Stimulated activated CD4-positive, alpha-beta T cell treated with anti-CD3 and anti-CD28 coated beads, Interleukin-1b, Interleukin-23, amount 100 ng/mL, for 1 hour (primary cell): ENCODE measurements at places on chromosomes 4 and X.

DNA sequence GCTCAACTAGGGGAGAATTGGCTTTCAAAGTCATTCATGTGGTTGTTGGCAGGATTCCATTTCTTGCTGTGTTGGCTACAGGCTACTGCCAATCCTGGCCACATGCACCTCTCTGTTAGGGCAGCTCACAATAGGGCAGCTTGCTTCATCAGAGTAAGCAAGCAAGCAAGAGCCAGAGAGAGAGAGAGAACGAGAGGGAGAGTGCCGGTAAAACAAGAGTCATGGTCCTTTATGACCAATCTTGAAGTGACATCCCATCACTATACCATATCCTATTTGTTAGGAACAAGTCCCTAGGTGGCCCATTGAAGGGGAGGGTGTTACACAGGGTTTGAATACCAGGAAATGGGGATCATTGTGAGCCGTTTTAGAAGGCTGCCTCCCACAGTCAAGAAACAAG, 33.0 kb upstream of the TLR2 start:
- no peak for DNase-seq

- DNase-seq, result no peak
These were observed 42.0 kb upstream of the ARSJ start for GRCh38 chr4:114021451-114021850.

- DNase-seq, result no peak
These were observed 94.2 kb downstream of the NYX start for GRCh38 chrX:41541386-41541785.

- DNase-seq, result no peak
These were observed 145.1 kb upstream of the VCX3A start for GRCh38 chrX:6679988-6680387.

DNA sequence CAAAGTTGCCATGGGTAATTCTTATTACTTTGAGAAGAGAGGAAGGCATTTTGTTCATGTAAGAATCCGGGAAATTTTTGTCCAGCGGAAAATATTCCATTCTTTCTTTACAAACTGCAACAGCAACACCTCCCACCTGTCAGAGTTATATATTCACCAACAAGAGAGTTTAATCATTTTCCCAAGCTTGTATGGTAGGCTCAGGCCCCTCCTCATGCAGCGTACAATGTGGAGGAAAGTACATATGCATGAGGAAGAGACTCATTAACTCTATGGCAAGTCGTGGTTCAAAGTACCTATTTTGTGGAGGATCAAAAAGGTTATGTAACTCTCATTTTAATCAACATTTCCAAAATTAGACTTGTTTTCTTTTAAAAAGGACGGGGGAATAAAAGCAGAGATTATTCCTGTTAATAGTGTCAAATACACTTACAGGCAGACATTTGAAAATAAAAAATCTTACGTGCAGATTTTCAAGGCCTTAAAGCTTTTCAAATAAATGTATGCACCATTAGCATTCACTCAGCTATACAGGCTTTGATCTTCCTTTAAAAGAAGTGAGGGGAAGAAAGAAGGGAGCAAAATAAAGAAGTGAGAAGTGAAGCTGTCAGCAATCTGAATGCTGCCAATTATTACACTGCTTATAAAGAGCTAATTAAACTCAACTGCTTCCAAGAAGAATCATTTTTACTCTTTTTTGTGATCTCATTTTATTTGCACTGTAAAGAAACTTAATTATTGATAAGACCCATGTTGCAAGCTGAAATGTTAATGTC, 204.8 kb downstream of the FAT4 start:
- DNase-seq, result no peak

DNA sequence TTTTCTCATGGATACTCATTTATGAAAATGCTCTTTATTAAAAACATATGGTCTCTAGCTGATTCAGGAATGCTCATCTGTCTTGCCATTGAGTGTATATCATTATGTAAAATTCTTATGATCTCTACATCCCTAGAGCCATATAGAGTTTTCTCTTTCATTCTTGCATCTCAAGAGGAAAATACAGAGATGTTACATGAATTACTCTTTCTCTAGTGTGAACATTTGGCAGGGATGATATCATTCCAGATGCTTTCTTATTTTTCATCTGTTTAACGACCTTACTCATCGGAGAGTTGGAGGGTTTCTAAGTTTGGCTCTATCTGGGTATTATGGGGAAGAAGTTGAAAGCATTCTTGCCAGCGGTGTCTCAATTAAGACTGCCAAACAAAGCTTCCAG, 202.9 kb upstream of the SLC7A11 start:
- no peak for DNase-seq

- no peak for DNase-seq
These were observed 196.4 kb upstream of the RADX start for GRCh38 chrX:106415276-106415895.

- peak; percentile 14 for DNase-seq
These were observed 14.5 kb upstream of the FGG start for GRCh38 chr4:154626793-154627484.

GRCh38 chrX:10235851-10236250, 79.1 kb downstream of the CLCN4 start:
- DNase-seq, result no peak

GRCh38 chr4:7121866-7122653, 54.2 kb upstream of the GRPEL1 start:
- DNase-seq, result no peak
